Caki2 (cell line): ENCODE measurements at places on chromosomes 7 and 10. TPM values are rescaled to one million over a fixed set of nuclear protein-coding genes. Genes with fewer than 3 reads are reported as not detected.

DDC gene
- total RNA-seq: 0.90 and 4.4 TPM in 2 replicates

DNAAF5 gene
- 53.8 and 77.4 TPM in 2 replicates for total RNA-seq

SPDYE2 gene
- total RNA-seq: not detected in 2 replicates

ABCB4 gene
- total RNA-seq: 0.03 TPM in 1 of 2 replicates, not detected in the other

OR2A7 gene
- total RNA-seq: 0.47 TPM in 1 of 2 replicates, not detected in the other

IL2RA gene
- total RNA-seq: not detected in 2 replicates

OR2A5 gene
- not detected in 2 replicates for total RNA-seq

ZNF503 gene
- total RNA-seq: 11.6 and 16.2 TPM in 2 replicates

SHTN1 gene
- 5.8 and 44.9 TPM in 2 replicates for total RNA-seq

CDHR1 gene
- 0.64 TPM in 1 of 2 replicates, not detected in the other for total RNA-seq

FAM180A gene
- total RNA-seq: 0.84 TPM in 1 of 2 replicates, not detected in the other

C10orf62 gene
- total RNA-seq: 0.41 TPM in 1 of 2 replicates, not detected in the other

NODAL gene
- not detected in 2 replicates for total RNA-seq

MYL10 gene
- total RNA-seq: not detected in 2 replicates

ITIH5 gene
- total RNA-seq: not detected in 2 replicates

RNF32 gene
- total RNA-seq: 2.6 and 13.5 TPM in 2 replicates

FLNC gene
- 0.12 TPM in 1 of 2 replicates, not detected in the other for total RNA-seq

VSTM4 gene
- total RNA-seq: 1.7 and 2.1 TPM in 2 replicates

ADCYAP1R1 gene
- total RNA-seq: not detected in 2 replicates

NEBL gene
- total RNA-seq: 5.4 and 7.4 TPM in 2 replicates

POP7 gene
- total RNA-seq: 109 and 126 TPM in 2 replicates

LIPK gene
- not detected in 2 replicates for total RNA-seq

SLC39A12 gene
- total RNA-seq: not detected in 2 replicates
